ENCODE measurements at places on chromosomes 13 and 19.

- no peak overlapping the region for H3K27ac ChIP-seq
- no peak overlapping the region for H3K4me3 ChIP-seq
- H3K4me1 ChIP-seq: no peaks in the 10 kb centered on the region
- no peaks in the 10 kb centered on the region for H3K36me3 ChIP-seq
- no peaks in the 10 kb centered on the region for H3K27me3 ChIP-seq
Observed at GRCh38 chr19:19429361-19429760, 23.9 kb downstream of the GATAD2A start.

DNA sequence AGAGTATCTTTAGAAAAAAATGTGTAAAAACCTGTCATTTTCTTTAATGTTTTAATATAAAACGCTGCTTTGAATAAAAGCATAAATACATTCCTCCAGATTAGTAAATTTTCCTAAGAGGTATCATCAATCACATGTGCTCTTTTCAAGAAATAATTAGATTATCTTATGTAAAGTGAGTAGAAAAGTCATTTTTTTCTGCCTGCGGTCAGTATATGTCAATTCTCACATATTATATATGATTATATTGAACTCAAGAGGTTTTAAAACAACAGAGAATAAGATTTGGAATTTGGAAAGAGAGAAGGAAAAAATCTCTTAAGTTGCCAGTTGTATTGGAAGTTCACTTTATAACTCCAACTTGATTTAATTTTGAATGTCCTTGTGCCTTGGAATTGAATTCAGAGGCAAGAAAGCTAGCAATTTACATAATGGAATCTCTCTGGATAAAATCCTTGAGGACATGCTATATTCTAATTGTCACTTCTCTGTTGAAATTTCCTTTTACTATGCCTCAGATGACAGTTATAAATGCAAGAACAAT is 740.1 kb upstream of the SPRY2 start:
- H3K27me3 ChIP-seq: no peaks in the 10 kb centered on the region
- no peaks in the 10 kb centered on the region for H3K36me3 ChIP-seq
- H3K27ac ChIP-seq: no peak overlapping the region
- no peaks in the 10 kb centered on the region for H3K4me1 ChIP-seq

DNA sequence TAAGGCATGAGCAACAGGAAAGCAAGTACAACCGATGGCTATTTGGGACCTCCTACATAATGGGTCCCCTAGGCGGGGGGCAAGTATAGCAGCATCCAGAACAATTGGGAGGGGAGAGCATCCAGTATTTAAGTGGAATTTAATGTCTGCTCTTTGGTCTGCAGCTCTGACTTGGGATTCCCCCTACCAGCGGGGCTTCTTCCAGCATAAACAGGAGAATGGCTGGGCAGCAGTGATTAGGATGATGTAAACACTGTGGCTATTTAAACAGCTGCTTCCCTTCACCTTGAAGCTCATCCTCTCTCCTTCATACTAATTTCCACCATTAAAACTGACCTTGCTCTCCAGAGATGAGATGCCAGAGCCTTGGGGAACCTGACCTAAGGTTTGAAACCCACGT is 73.9 kb upstream of the OXGR1 start:
- peaks cover 6% of the 10 kb centered on the region for H3K4me1 ChIP-seq
- H3K4me3 ChIP-seq: no peak overlapping the region
- no peaks in the 10 kb centered on the region for H3K36me3 ChIP-seq
- DNase-seq: no peak

- DNase-seq: no peak
- H3K27ac ChIP-seq: no peak overlapping the region
- no peaks in the 10 kb centered on the region for H3K4me1 ChIP-seq
- H3K36me3 ChIP-seq: no peaks in the 10 kb centered on the region
Observed at GRCh38 chr13:113811081-113811928, 52.3 kb downstream of the TMEM255B start.

DNA sequence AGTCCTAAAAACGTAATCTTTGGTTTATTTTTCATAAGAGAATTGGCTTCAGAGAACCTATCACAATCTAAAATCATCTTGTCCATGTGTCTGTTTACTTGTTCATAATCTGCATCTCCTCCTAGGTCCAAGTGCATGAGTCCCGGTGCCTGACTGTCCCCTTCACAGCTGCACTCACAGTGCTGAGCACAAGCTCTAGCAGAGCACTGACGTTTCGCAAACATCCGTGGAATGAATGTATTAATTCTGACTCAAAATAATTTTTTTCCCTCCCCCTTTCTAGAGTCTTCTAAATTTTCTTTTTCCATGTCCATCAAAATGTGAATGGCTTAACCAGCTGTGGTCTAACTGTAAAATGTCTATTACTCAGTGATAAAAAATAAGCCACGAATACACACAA is 245.5 kb upstream of the TSHZ3 start:
- no peaks in the 10 kb centered on the region for H3K36me3 ChIP-seq
- H3K4me1 ChIP-seq: no peaks in the 10 kb centered on the region
- 0 out of 2 replicates have a peak, but pooled peaks cover 3% of the 10 kb centered on the region for H3K27me3 ChIP-seq
- H3K4me3 ChIP-seq: no peak overlapping the region

GRCh38 chr13:40640845-40641458 is 25.5 kb downstream of the FOXO1 start:
- H3K4me1 ChIP-seq: peaks cover 4% of the 10 kb centered on the region
- no peaks in the 10 kb centered on the region for H3K27me3 ChIP-seq
- no peaks in the 10 kb centered on the region for H3K36me3 ChIP-seq

All from H1 (cell line).